SK-MEL-5 (cell line): ENCODE measurements at places on chromosomes 1 and 21.
A peak's percentile ranks its signal among the peaks of the same experiment; 100 is the strongest.

- DNase-seq = no peak
Observed at GRCh38 chr1:55353707-55354620, 138.8 kb upstream of the USP24 start.

GRCh38 chr1:69403756-69404320 is 163.9 kb upstream of the LRRC7 start:
- no peak for DNase-seq

DNA sequence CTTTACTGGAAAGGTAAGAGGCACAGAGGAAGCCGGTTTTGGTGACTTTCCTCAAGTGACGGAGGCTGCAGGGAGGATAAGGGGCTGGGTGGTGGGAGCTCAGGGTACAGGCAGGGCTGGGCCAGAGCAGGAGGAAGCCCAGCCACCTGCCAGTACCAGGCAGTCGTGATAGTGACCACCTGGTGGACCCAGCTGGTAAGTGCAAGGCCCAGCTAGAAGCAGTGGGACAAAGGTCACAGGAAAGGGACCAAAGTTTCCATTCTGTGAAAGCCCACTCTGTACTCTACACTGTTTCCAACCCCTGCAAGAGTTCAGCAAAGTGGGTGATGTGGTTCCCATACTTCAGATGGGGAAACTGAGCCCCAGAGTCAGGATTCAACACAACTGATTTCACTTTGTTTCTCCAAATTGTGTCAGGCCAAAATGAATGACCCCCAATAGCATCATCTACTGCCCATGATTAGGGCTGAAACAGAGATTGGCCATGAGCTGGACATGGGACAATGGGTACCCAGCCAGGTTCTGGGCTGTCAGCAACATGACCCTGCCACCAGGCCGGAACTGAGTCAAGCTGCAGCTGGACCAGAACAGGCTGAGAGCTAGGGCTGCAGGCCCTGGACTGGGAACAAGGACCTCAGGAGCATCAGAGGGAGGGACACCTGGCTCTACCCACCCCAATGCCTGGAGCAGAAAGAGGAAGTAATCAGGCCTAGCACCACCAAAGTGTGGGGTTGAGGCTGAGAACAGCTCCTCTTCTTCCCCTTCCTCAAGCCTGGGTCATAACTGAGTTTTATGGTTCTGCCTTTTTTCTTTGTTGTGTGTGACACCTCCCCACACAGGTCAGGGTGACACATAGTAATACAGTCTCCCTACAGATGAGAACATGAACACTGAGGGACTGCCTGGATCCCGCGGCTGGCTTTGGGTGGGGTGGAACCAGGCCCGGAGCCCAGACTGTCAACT is 50.2 kb downstream of the KCNN3 start:
- DNase-seq = peak; percentile 62

DNA sequence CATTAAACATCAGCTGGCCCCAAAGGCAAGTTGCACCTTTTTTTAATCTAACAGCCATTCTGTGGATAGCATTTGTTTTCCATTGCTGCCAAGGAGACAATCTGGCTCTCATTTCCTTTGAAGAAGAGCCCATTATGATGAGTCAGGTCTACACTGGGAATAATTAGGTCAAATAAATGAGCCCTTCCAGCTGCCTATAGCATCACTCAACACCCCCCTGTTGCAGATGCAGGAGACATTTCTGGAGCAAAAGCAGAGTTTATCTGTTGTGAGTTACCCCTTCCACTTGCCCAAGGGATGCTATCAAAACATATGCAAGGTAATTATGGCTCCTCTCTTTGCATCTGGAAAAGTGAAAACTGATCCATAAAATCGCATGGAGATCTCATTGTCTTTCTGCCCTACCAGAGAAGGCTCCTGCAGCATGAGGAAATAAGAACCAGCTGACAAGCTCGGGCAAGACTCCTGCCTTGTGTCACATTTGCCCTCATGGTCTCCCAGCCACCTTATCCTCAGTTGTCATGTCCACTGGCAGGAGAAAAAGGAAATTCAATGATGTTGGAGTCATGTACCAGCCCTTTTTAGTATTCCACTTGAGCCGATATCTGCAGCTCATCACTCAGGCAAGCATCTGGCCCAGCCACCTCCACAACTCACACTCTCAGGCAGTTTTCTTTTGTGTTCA is 135.9 kb downstream of the SLC30A10 start:
- no peak for DNase-seq

DNA sequence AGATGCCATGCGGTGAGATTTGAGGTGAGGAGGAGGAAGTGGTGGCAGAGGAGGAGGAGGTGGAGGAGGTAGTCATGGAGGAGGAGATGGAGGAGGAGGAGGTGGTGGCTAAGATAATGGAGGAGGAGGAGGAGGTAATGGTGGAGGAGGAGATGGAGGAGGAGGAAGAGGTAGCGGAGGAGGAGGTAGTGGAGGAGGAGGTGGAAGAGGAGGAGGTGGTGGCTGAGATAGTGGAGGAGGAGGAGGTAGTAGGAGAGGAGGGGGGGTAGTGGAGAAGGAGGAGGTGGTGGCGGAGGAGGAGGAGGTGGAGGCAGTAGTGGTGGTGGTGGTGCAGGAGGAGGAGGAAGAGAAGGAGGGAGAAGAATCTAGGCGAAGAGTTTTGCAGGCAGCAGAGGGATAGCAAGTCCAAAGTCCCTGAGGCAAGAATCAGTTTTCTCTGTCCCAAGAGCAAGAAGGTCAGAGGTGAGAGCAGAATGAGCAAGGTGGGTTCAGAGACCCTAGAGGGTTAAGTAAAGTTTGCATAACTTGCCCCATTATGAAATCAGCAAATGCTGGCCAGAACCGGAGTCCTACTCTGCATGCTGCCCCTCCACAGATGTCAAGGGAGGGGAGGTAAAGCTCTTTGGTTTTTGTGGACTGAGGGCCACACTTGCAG is 38.9 kb upstream of the GNPAT start:
- no peak for DNase-seq

- no peak for DNase-seq
Observed at GRCh38 chr1:87119541-87120140, 205.2 kb downstream of the HS2ST1 start.

DNA sequence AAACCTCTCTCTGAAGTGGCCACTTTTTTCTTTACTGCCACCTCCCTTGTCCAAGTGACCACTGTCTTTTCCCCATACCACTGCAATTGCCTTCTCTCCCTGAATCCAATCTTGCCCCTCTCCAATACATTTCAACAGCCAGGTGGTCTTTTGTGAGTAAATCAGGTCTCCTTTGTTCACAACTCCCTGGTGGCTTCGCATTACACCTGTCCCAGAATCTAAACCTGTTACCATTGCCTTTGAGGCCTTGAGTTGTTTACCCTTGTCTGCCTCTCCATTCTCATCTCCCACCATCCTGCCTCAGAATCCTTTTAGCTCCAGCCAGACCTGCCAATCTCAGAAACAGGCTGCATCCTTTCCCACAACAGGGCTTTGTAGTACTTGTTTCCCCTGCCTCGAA is 21.8 kb upstream of the DYNLT5 start:
- no peak for DNase-seq

GRCh38 chr1:192802406-192802805 is 6.4 kb upstream of the RGS2 start:
- DNase-seq = no peak

GRCh38 chr1:109404838-109405237 is 7.1 kb upstream of the SORT1 start:
- DNase-seq = no peak

GRCh38 chr1:165560883-165561656 is 17.3 kb downstream of the LRRC52 start:
- DNase-seq = peak; percentile 13

GRCh38 chr1:34603594-34603993 is 151.3 kb upstream of the GJB5 start:
- DNase-seq = no peak

DNA sequence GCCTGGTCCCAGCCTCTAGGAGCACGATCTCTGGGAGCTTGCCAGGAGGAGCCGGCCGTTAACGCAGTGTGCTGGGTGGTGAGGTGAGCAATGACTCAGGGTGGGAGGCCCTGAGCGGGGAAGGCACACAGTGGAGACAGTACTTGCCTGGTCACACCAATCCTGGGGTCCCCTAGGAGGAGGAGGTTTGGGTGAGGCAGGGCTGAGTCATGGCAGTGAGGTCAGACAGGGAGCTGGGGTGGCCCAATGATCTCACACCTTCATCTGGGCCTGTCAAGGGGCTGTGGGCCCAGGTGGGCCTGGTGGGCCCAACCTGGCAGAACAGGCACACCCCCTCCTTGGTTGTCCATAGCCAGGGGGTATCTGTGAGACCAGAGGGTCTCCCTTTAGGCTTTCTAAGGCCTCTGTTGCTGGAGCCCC is 8.6 kb upstream of the EDN2 start:
- DNase-seq = no peak

DNA sequence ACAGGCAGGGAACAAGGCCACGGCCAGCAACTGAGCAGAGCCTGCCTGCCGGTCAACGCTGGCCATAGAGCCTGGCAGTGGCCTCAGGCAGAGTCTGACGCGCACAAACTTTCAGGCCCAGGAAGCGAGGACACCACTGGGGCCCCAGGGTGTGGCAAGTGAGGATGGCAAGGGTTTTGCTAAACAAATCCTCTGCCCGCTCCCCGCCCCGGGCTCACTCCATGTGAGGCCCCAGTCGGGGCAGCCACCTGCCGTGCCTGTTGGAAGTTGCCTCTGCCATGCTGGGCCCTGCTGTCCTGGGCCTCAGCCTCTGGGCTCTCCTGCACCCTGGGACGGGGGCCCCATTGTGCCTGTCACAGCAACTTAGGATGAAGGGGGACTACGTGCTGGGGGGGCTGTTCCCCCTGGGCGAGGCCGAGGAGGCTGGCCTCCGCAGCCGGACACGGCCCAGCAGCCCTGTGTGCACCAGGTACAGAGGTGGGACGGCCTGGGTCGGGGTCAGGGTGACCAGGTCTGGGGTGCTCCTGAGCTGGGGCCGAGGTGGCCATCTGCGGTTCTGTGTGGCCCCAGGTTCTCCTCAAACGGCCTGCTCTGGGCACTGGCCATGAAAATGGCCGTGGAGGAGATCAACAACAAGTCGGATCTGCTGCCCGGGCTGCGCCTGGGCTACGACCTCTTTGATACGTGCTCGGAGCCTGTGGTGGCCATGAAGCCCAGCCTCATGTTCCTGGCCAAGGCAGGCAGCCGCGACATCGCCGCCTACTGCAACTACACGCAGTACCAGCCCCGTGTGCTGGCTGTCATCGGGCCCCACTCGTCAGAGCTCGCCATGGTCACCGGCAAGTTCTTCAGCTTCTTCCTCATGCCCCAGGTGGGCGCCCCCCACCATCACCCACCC is at the start of gene TAS1R3:
TSS of gene TAS1R3 (plus strand) at position 213 of the 898 bp plus-strand sequence. CDS start at position 279, 66 bp downstream.
- no peak for DNase-seq

GRCh38 chr1:59291561-59291960 is 5.3 kb upstream of the FGGY start:
- DNase-seq = no peak

DNA sequence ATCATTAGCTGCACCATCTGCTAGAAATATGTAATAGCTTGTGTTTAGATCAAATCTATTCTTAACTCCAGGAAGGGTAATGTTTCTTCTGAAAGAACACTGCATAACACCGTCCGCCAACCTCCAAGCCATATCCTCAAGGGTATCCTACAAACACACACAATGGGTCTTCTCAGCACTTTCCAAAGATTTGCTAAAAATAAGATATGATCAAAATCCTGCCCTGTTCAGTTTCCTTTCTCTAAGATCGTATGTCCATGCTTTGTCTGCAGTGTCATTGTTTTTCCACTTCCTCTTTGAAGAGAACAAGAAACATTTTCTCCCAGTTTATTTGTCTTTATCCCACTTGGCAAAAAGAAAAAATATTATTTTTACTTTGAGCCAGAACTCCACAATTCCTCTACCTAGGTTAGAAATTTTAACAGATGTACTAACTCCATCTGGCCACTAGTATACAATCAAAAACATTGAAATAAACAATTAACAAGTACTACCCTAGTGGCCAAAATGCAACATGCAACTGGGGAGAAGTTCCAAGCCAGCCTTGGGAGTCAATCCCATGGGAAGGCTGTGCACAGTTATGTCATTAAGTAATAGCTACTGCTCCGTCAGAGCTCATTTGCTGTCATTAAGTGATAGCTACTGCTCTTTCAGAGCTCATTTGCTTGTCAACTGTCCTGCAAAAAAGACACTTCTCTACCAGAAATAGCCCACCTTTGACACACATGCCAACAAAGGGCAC is 37.8 kb downstream of the FRRS1 start:
- peak; percentile 76 for DNase-seq

GRCh38 chr1:192545896-192546521 is 29.6 kb upstream of the RGS1 start:
- DNase-seq = no peak

DNA sequence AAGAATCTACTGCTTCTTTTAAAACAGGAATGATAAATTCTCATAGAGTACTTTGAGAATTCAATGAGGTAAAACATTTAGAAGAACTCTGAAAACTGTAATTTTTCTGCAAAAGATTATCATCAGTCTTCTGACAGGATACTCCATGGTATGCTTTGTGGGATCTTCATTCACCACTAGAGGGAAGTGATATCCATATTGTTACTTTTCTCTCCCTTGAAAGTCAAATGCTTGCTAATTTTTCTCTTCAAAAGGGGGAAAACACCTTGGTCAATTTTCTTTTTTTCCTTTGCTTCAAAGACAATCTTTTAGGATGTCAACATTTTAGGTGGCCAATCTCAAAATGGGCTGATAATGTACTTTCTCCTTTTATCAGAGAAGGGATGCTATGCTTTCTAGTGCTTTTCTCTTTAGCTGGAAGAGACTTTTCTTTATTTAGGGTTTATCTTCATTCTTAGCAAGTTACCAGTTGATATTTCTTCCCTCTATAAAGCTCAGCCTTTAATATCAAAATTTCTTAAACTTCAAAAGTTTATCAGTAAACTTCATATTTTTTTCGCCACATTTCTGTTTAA is 95.5 kb downstream of the NEGR1 start:
- DNase-seq = peak; percentile 32

DNA sequence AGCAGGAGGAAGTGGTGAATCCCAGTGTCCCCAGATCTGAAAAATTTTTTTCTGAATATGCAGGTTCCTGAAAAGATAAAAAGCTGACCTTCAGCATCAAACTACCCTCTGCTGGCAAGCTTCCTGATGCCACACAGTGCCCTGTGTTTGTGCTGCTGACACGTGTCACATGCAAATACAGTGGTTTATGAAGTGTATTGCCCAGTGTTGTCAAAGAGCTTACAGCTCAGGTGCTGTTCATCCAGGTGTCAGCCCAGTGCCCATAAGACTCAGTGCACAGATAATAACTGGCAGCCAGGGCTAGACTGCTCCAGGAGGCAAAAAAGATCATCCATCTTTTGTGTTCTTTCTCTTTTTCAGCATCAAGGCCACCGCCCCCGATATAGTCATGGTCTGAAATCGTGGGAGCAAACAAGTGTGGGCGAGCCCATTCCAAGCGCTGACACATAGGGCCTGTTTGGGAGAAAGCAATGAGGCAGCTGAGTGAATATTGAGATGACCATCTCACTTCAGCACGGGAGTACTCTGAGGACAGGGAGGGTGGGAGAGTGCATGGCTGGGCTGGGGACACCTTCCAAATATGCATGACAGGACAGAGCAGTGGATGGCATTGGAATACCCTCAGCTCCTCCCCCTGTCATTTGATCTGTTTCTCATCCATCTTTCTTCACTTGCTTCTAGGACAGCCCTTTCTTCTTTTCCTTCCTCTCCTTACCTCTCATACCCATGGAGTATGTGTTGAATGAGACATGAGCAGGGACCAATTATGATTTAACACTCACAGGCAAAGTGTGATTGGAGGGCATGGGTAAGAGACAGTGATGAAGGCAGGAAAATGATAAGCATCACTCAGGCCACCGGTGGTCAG is 6.4 kb upstream of the KCNK1 start:
- DNase-seq = no peak

- DNase-seq = no peak
Observed at GRCh38 chr1:110170766-110171733, 20.8 kb downstream of the SLC6A17 start.
